ENCODE measurements at places on chromosomes 5 and 9.

DNA sequence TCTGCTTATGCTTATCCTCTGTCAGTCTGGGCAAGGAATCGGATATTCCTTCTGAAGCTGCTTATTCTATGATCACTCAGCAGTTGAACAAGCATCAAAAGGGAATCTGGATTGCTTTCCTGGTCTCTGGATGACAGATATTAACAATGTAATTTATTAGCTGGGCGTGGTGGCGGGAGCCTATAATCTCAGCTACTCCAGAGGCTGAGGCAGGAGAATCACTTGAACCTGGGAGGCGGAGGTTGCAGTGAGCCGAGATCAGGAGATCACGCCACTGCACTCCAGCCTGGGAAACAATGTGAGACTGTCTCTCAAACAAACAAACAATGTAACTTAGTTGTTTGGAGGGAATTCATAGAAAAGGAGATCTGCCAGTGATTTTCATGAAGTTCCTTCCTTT lies 45.4 kb downstream of the DMRT1 start:
- no peak for DNase-seq

DNA sequence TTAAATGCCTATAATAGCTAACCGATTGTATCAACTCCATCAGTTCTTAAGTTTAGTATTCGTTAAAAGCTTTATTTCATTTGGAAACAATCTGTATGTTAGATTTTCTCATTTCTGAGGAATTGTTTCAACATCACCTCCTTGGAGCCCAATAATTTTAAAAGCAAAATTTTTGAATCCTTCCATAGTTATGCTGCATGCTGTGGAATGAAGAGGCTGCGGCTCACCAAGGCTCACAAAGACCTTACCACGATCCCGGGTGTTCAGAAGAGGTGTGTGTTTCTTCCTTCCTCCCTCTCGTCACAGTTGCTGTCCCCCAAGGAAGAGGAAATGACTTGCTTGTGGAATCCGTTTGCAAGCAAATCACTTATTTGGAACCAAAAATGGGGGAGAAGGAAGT lies 143.8 kb downstream of the FGF1 start:
- DNase-seq, result no peak

DNA sequence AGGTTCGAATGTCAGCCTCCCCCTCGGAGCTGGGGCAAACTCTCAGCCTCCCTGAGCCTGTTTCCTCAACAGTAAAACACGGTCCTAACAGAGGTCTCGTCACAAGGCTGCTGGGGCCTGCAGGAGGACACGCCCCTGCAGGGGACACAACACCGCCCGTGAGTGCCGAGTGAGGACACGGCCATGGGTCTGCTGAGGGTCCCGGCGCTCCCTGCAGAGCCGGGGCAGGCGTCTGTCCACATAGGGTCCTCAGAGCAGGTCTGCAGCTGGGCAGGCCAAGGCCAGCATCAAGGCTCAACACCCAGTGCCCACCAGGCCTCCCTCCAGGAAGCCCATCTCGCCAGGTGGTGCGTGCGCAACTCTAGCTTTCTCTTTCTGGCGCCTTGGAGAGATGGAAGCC lies 125.2 kb downstream of the VAV2 start:
- no peak for DNase-seq

GRCh38 chr9:40927851-40928802 lies 200.4 kb downstream of the FOXD4L6 start:
- no peak for DNase-seq

DNA sequence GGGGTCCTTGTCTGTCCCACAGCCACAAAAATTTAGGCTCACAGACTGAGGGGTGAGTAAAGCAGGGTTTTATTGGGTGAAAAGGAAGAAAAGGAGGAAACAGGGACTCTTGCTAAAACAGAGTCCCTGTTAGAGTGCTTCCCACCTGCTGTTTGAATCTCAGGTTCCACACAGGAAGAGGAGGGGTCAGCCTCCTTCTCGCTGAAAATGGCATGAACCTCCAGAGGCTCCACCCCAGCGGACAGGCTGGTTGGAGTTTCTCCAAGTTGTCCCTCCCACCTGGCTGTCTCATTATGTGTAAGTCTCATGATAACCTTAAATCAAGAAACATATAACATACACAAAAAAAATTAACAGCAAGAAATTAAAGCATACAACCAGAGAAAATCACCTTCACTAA lies 28.3 kb upstream of the UHRF2 start:
- DNase-seq, result no peak

DNA sequence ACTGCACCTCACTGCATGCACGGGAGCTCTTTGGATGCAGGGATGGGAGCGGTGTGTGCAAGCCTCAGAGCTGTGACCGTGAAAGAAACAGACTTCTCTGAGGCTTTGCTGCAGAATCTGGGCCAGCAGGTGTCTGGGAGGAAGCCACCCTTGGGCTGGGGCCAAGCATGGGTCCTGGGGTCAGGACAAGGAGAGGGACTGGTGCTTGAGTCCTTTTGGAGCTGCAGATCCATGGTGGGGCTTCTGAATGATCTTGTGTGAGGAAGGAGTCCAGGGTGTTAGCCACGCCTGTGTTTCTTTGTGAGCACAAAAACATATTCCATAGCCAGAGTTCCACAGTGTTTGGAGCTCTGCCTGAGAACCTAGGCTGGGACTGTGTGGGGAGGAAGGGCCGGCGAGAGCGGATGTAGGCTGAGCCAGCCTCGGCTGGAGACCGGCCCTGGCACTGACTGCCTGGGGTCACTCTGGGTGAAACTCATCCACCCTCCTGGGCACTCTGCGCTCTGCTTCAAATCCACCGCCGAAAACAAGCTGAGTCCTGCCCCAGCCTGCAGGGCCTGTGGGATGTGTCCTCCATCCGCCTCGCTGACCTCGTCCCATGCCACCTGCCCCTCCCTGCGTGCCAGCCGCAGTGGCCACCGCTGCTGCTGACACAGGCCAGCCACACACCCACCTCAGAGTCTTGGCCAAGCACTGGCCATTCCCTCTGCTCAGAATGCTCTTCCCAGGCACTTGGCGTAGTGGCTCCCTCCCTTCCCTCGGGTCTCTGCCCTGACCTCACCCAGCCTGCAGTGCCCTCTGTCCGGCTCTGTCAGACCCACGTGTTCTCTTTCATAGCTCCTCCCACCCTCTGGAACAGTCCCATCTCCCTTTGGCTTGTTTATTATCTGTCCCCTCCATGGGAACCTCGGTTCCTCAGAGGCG lies 26.7 kb downstream of the ERGIC1 start:
- no peak for DNase-seq

DNA sequence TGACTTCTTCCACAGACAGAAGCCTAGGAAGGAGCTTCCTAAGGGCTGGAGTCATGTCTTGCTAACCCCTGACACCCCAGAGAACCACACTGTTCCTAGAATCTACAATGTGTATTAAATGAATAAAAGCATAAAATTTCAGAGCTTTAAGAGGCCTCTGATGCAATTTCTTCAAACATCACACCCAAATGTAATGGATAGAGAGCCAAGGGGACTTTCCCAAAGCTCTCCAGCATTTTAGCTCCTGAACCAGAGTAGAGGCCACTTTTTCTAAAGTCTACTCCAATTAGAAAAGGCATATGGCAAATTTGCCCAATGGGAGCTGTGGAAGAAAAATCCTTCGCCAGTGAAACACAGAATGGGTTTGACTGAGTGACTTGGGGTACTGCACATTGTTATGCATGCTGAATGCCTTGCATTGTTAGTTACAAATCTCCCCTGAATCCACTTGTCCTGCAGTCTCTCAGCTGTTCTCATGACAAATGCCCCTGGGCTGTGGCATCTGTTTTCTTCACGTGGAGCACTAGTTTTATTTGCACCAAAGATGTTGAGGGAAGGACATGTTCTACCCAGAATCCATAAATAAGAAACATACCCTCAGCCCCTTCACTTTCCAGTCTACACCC lies 334.0 kb downstream of the ASTN2 start:
- no peak for DNase-seq

DNA sequence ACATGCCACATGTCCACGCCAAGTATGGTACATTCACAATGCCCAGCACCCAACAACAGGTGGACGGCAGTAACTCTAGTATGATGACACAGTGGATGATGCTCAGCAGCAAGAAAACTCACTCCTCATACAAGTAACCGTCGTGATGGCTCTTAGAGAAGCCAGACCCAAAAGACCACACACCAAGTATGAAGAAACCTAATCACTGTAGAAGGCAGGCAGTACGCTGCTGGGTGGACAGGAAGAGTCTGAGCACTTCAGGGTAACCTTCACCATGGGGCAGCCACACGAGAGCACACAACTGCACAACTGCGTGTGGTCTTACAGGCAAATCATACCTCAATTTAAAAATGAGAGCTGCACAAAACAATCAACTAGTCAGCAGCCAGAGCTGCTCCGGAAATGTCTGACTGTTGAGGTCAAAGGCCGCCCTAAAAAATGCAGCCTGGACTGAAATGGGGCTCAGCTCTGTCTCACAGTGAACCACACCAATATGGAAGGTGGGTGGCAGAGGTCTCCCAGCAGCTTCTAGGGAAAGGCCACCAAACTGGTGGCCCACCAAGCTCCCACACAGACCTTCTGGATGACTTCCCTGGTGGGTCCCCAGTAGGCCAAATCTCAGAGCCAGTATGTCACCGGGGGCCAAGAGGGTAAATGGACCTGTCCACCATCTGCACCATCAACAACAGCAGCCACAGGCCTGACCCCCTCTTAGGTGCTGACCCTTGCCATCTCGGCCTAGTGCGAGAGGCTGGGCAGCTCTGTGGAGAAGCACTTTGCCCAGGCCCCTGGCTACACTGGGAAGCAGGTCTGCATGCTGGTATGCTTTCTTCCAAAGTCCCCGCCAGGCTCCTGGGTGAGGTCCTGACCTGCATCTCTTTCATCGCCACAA lies 17.8 kb downstream of the BICD2 start:
- DNase-seq, result no peak

GRCh38 chr5:35518104-35518503 lies 99.6 kb upstream of the SPEF2 start:
- DNase-seq, result no peak

DNA sequence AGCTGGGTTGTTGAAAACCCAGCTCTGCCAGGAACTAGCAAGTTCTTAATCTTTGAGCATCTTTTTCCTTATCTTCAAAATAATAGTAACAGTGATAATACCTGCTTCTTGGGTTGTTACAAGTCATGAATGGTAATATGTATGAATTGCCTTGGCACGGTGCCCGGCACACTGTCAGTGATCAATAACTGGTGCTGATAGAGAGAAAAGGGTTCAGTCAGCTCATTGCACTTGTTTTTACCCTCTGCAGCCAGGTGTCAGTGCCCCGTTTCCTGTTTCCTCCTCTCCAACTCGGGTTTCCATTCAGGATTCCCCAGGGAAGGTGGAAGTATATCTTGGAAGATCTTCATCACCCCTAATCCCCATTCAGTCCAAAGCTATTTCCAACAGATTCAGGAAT lies 15.8 kb upstream of the NIPAL4 start:
- no peak for DNase-seq

GRCh38 chr5:54553659-54554207 lies 36.2 kb downstream of the SNX18 start:
- DNase-seq, result no peak

DNA sequence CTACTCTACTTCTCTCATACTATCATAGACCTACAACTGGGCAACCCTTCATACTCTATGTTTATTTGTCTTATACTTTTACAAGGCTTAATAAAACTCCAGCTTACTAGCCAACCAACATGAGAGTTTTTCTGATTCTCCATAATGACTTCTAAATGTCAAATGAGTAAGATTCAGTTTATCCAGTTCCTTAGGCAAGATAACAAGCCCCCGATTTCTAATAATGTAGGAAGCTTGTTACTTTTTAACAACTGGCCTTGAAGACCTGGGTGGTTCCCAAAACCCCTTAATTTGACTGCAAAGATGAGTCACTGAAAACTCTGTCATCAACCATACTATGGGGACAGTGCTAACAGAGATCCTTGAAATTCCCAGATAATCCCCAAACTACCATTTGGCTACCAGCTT lies 294.6 kb upstream of the ACTBL2 start:
- no peak for DNase-seq

DNA sequence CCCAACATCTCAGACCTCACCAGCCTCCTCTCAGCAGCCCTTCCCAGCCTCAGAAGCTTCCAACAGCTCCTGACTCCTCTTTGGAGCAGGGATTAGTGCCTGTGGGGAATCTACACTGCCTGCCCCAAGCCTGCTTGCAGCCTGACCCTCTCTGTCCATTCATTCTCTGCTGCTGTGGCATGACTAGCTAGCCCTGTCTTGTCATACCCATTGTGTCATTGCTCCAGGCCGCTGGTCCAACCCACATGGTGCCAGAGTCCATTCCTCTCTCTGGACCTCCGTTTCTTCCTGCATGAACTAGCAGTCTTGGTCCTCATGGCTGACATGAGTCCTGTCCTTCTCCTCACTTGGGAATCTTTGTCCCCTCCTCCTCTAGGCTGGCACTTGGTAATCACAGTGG lies 12.8 kb upstream of the RXRA start:
- DNase-seq, result no peak

DNA sequence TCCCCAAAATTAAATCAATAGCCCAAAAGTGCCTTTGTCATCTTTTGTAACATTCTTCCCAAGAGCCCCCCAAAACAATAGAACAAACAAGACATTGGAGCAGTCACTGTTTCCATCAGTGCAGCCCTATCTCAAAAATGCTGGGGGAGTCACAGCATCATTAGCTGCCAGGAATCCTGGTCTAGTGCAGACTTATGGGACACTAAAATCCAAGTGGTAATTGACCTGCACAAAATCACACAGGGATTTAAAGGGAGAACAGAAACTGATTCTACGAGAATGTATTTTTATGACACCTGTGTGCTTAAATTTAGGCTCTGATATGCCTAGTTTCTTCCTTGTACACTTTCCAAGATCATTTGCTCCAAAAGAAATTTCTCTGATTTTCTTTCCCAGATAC lies 172.9 kb downstream of the GLIS3 start:
- DNase-seq, result no peak

All from retina (tissue), 1 donor.